PC-9 (cell line): ENCODE measurements at places on chromosomes 5 and 9.

GRCh38 chr9:21591221-21592062 is 109.3 kb upstream of the IFNE start:
- H3K27ac ChIP-seq, result peak overlapping the region; percentile 98
- H3K4me1 ChIP-seq, result peaks cover 32% of the 10 kb centered on the region
- H3K27me3 ChIP-seq, result no peaks in the 10 kb centered on the region
- H3K36me3 ChIP-seq, result no peaks in the 10 kb centered on the region
- H3K4me3 ChIP-seq, result peak overlapping the region; percentile 50
- peak; percentile 88 for DNase-seq

GRCh38 chr5:102802708-102803458 is 47.8 kb downstream of the PAM start:
- DNase-seq, result no peak
- no peaks in the 10 kb centered on the region for H3K4me1 ChIP-seq
- H3K4me3 ChIP-seq, result no peak overlapping the region
- no peaks in the 10 kb centered on the region for H3K27me3 ChIP-seq
- no peaks in the 10 kb centered on the region for H3K36me3 ChIP-seq
- H3K27ac ChIP-seq, result no peak overlapping the region

- H3K4me3 ChIP-seq, result no peak overlapping the region
- H3K4me1 ChIP-seq, result no peaks in the 10 kb centered on the region
- H3K36me3 ChIP-seq, result no peaks in the 10 kb centered on the region
- no peak overlapping the region for H3K27ac ChIP-seq
- no peak for DNase-seq
Observed at GRCh38 chr5:65262096-65262495, 219.6 kb downstream of the ADAMTS6 start.

DNA sequence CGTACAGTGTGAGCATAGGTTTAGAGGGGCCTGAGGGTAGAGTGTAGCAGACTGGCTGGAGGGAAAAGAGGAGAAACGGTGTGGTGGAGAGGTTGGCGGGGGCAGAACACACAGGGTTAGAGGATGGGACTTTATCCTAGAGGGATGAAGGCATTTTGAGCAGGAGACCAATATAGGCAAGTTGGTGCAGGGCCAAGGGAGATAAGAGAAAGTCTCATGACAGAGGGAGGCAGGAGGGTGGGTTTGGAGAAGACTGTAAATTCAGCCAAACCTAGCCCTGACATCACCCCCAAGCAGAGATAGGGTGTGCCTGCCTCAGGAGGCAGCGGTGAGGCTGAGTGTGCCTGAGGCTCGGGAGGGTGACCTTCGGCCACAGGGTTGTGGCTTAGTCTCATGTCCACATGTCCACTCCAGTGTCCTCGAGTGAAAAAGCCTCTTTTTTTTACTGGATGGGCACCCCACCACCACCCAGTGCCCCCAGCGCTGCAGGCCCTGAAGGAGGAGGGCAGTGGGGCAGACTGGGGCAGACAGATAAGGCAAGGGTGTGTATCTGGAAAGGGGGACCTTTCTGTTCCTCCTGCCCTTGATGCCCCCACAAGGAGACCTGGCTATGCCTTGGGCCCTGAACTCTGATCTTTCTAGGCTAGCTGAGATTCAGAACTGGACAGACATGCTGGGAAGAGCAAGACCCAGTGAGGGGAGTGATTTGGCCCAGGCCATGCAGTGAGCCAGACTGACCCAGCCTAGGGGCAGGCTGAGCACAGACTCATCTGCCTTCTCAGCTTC is 108.7 kb downstream of the RGS3 start:
- no peak overlapping the region for H3K27ac ChIP-seq
- peaks cover 56% of the 10 kb centered on the region for H3K4me1 ChIP-seq
- no peak overlapping the region for H3K4me3 ChIP-seq

DNA sequence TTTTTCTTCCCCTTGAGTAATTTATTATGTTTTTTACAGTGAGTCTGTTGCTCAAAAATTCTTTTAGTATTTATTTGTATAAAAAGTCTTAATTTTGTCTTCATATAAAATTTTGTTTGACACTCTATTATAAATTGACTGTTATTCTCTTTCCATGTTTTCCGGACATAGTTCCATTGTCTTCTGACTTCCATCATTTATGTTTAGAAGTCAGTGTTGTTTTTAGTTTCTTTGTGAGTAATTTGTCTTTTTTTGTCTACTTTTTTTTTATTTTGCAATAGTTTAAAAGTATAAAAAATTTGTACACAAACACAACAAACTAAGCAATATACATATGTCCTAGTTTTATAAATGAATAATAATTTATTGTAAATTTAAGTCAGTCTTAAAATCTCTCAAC is 25.7 kb upstream of the SPDL1 start:
- H3K36me3 ChIP-seq, result no peaks in the 10 kb centered on the region
- H3K27me3 ChIP-seq, result peaks cover 38% of the 10 kb centered on the region; the same call in 1 of the 2 replicates
- H3K4me3 ChIP-seq, result no peak overlapping the region
- no peak for DNase-seq
